ENCODE measurements at places on chromosomes 4 and X.

DNA sequence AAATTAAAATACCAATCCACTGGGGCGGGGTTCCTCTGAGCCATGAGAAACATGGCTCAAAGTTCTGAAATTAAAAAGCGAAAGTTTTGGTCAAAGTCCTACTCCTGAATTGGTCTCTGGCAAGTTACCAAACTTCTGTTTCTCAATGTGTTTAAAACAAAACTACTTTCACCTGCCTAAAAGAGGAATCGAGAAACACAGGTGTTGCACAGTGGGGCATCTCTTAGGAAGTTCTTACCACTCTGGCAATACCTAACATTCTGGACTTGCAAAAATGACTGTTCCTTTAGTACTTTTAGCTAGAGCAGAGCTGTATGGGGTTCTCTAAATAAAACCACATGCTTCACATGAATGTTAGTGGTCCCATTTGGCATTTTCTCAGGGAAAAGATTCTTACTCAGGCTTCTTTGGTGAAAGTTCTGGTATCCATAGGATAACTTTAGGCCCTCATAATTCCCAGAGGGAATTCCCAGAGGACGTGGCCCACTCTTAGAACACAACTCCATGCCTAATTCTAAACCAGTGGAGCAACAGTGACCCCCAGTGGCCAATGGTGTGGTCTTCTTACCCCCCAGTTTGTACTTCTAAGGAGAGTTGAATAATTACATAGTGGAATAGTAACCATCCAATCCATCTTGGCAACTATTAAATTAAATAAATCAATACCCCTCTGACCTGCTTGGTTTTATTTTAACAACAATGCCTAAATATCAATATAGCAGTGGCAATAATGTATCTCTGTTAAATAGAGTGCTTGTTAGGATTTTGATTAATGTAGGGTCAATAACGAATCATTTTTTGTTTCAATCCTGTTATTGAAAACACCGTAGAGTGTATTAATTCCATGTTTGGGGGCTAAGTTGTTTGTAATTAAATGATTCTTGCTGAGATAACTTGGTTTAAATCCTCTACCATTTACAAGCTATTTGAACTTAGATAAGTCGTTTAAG lies 21.9 kb downstream of the BMP3 start:
- DNase-seq = peak; percentile 20

DNA sequence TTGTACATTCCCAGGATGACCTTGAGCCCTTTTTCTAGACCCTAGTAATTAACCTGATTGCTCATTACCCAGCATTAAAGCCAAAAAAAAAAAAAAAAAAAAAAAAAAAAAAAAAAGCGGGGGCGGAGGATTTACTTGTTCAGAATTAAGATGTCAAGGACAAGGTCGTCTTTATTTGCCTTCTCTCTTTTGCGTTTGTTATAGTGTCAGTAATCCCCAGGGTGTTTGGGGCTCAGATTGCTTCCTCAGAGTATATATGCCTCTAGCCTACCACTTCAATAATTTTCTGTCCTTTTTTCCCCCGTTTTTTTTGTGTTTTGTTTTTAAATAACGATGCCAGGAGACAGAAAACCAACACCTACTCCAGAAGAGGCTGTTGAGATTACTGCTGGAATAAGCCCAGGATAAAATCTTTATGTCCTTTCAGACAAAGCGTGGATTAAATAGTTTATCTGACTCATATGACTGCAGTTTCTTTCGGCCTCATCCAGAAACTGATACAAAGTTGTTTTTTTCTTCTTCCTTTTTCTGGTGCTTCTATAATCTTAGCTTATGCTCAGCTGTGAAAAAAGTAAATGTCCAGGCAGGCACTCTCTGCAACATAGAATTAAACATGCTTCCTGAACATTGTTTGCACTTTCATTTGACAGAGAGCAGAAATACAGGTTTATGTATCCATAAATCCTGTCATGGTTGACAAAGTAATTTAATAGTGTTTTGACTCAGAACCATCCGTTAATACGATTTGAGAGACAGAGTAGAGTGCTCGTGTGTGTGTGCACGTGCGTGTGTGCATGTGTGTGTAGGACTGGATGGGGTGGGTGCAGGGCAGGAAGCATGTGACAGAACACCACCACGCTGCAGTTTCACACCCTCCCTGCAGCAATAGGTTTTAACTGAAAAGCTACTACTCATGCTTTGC lies 138.6 kb downstream of the AFF1 start:
- peak; percentile 64 for DNase-seq

DNA sequence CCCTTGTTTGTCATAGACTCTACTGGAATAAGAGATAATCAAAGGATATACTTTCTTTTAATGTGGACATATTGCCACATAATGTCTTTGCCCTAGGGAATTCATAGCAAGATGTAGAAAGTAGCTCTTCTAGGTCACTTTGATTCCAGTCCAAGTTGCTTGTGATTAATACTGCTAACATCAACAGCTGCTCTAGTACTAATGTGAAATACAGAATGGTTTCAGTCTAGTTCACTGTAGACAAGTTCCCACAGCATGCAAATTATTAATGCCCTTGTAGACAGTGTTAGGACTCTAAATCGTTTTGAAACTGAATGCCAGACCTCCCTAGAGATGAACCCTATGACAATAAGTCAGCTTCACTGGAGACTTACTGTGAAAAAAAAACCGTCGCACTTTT lies 494.6 kb upstream of the ATOH1 start:
- DNase-seq = no peak

DNA sequence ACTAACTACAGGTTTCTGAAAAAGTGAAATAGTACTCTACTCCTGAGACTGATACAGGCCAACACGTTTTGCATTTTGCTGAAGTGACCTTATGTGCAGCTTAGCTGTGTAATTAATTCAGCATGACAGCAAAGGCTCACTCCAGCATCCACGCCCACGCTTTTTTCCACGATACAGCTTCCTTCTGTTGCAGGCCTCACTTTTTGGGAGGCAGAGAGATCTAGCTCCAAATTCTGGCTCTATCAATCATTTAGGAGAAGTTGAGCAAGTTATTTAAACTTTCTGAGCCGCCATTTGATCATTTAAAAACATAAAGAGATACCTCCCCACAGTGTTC lies 160.3 kb downstream of the AFAP1 start:
- DNase-seq = no peak

GRCh38 chr4:37524267-37524666 lies 161.9 kb downstream of the RELL1 start:
- no peak for DNase-seq

DNA sequence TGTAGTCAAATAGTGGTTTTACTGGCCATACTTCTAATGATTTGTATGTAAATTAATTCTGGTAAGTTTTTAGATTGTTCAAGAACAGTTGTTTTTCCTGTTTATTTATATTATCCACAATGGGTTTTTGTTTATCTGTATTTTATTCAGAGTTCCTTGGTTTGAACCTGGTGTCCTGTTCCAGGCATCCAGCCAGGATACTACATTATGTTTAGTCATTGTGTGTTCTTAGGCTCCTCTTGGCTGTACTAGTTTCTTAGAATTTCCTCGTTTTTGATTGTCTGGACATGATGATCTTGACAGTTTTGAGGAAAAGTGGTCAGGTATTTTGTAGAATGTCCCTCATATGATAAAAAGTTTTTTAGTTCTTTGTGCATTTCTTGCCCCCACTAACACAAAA lies 7.8 kb downstream of the TIGD2 start:
- DNase-seq = no peak

- no peak for DNase-seq
Observed at GRCh38 chrX:21840193-21840545, 752 bp downstream of the MBTPS2 start.

- DNase-seq = no peak
Observed at GRCh38 chr4:146522869-146523205, 1.1 kb upstream of the SLC10A7 start.

GRCh38 chrX:68292471-68292870 lies 140.8 kb downstream of the OPHN1 start:
- DNase-seq = no peak

GRCh38 chr4:38590046-38590445 lies 74.0 kb upstream of the KLF3 start:
- no peak for DNase-seq

GRCh38 chrX:7110821-7111276 lies 36.7 kb upstream of the STS start:
- no peak for DNase-seq

DNA sequence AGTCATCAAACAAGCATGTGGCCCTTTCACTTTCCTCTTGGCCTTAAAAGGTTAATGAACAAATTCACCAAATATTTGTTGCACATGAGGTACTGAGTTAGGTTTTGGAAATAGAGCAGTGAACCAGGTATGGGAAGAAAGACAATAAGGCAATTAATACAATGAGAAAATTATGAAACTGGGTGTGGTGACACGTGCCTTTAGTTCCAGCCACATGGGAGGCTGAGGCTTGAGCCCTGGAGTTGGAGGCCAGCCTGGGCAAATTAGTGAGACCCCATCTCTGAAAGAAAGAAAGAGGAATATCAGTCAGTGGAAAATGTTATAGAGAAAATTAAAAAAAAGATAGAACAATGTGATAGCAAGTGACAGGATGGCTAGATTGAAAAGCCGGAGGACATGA lies 8.1 kb downstream of the PHEX start:
- DNase-seq = no peak

DNA sequence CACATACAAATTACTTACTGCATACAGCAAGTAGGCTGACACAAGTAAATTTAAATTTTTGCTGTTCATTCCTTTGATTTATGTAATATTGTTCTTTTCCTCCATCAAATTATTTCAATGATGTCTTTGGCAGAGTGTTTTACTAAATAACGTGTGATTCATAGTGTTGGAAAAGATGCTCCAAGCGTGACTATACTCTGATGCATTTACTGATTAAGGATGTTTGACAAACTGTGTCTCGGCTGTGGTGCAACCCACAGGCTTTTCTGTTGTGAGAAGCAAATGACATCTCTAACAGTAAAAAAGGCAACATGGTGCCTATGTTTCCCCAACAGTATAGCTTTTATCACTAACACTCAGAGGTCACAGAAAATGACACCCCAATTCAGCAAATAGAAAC lies 540.9 kb downstream of the PPP4R3C start:
- no peak for DNase-seq

DNA sequence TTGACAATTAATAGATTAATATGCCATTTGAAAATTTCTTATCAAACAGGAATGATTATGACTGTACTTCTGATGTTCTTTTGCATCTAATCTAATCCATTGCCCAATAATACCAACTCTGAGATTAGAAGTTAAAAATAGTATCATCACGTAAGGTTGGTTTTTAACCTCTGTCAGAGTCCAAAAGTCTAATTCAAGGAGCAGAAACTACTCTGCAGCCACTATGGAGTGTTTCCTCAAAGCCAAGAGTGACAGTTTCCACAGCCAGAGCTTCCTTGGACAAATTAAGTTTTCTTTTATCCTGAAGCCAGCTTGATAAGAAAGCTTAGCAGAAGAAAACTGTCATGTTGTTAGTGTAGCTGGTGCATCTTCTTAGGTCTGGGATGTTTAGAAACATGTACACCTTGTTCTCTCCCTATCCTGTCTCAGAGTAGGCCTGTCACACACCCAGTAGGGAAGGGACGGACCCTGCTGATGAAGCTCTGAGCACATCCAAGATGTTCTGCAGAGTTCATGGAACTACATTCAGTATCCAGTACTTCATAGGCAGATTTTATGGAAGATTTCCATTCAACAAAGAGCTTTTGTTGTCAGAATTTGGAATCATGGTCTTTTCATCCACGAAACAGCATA lies 20.4 kb upstream of the PI4K2B start:
- no peak for DNase-seq

DNA sequence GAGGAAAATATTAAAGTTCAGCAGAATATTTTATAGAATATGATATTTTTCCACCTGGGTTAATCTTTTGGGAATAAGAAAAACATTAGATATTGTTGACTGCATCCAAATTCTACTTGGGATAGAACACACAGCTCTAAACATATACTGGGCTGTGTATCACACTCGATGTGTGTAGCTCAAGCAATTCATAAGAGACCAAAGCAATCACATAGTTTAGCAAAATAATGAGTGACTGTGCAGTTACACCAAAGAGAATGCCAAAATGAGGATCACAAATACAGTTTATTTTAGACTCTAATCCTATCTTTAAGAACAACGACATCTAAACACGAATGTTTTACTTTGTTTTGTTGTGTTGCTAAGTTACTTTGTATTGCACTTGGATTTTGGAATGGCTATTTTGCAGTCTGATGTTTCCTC lies 101.2 kb downstream of the CBR4 start:
- DNase-seq = no peak

GRCh38 chr4:68576272-68577125 lies at the start of gene UGT2B17:
UGT2B17 (minus strand) TSS chr4:68576322; CDS start chr4:68568484, 7,838 bp downstream.
- no peak for DNase-seq

DNA sequence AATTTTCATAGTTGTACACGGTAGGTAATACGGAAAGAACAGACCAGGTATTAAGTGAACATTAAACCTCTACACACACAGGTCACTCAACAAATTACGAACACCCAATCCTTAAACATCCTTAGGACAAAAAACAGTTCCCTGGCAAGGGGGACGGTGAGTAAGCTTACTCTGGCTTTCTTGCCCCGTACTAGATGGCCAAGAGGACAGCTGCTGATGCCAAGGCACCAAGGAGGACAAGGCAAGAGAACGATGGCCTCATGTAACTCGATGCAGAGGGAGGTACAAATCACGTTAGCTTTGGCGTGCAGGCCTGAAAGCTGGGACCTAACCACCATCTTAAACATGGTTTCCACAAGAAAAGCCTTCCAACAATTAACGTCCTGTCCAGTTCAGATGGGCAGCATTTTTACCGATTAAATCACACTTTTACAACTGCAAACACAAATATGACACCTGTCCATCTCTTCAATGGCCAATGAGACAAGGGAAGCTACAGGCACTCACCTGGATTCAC lies 23.7 kb downstream of the FAT1 start:
- DNase-seq = no peak

DNA sequence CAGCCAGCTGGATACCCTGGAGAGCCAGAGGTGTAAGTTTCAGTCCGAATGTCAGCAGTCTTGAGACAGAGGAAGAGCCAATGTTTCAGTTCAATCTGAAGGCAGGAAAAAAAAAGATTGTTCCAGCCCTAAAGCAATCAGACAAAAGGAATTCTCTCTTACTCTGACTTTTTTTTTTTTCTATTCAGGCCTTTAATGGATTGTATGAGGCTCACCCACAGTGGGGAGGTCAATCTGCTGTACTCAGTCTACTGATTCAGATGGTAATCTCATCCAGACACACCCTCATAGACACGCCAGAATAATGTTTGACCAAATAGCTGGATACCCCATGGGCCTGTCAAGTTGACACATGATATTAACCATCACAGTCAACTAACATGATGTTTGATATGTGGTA lies 51.9 kb downstream of the TEX13A start:
- no peak for DNase-seq

- DNase-seq = no peak
Observed at GRCh38 chr4:184896868-184897715, 71.3 kb upstream of the ACSL1 start.

GRCh38 chr4:121411151-121411744 lies 30.4 kb upstream of the QRFPR start:
- DNase-seq = no peak

- DNase-seq = no peak
Observed at GRCh38 chrX:130728208-130728607, 174.8 kb downstream of the ENOX2 start.

All from SHP77 treated with DMSO at 0.1 percent for 48 hours (cell line).